ENCODE measurements at places on chromosomes 2 and 18.

DNA sequence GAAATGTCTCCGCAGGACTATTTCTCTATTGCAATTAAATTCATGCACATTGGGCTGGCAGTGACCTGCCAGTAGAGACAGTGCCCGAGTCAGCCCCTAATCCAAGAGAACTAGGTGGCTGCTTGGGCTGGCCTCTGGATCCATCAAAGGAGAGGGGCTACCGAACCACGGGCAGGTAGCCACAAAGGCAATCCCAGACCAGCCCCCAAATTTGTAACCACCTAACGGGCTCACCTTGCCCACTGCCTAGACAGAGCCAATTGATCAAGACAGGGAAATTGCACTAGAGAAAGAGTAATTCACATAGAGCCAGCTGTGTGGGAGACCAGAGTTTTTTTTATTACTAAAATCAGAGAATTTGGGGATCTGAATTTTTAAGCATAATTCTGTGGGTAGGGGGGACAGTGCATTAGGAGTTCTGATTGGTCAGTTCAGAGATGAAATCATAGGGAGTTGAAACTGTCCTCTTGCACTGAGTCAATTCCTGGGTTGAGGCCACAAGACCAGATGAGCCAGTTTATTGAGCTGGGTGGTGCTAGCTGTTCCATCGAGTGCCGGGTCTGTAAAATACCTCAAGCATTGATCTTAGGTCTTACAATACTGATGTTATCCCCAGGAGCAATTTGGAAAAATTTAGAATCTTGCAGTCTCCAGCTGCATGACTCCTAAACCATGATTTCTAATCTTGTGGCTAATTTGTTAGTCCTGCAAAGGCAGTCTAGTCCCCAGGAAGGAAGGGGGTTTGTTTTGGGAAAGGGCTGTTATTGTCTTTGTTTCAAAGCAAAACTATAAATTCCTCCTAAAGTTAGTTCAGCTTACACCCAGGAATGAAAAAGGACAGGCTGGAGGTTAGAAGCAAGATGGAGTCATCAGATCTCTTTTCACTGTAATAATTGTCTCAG lies 260.4 kb upstream of the SP5 start:
- DNase-seq: no peak

- no peak for DNase-seq
These were observed at the start of gene ZBTB7C for GRCh38 chr18:48408727-48409590. TSS of gene ZBTB7C (minus strand) at chr18:48409383.

- DNase-seq: no peak
These were observed 23.3 kb downstream of the PHLPP1 start for GRCh38 chr18:62738639-62739038.

DNA sequence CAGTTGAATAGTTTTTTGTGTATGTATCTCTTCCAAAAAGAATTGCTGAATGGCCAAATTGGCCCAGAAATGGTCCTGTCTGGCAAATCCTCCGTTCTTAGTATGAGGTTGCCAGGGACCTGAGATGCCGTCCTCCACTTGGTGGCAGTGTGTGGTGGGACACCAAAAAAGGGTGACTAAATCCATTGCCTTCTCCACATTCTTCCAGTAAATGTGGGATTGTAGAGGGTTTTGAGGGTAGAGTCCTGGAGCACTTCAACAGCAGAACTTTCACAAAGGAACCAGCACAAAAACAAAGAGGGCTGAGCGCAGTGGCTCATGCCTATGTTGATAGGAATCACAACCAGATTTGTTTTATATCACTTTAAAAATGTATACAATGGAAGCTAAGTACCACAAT lies 199.9 kb downstream of the BCL2 start:
- DNase-seq: peak; percentile 12

GRCh38 chr18:3029215-3029952 lies 16.4 kb upstream of the LPIN2 start:
- no peak for DNase-seq

DNA sequence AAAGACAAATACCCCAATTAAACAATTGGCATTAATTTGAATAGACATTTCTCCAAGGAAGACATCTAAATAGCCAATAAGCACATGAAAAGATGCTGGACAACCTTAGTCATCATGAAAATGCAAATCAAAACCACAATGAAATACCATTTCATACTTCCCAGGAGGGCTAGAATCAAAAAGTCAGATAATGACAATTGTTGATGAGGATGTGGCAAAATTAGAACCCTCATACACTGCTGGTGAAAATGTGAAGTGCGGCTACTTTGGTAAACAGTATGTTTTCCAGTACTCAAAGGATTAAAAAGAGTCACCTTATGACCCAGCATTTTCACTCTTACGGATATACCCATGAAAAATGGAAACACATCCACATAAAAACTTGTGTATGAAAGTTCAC lies 91.6 kb downstream of the FIGN start:
- DNase-seq: no peak

GRCh38 chr2:25524507-25524906 lies 148.9 kb downstream of the DTNB start:
- DNase-seq: no peak

DNA sequence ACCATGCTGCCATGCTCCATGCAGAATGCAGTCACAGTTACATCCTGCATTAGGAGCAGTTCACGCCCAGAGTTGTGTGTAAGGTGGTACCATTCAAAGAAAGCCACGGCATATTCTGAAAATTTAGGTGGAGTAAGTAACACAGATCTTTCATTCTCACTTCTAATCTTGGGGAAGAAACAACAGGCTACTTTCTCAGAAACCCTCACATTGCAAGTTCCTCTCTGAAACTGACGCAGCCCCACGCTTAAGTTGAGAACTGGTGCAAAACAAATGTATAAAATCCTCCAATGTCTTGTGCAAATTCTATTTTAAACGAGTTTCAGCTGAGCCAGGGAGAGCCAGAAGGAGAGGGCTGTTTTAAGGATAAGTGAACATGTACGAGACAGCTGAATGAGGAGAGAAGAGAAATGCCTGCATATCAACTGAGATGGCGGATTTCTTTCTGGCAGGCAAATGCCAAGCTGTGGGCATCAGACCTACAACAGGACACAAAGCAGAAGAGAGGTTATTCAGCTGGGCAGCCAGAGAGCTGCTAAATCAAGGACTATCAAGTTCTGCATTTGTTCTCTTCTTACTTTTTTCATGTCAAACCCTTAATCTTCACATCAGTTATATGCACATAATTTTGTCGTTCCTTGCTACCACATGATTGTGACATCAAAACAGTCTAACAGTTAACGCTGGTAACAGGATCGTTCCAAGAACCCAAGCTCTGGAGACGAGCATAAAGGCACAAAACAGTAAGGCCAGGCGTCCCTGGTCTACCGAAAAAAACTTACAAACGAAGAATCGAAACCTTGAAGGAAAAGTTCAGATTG lies 6.4 kb downstream of the ARL4C start:
- DNase-seq: no peak

- DNase-seq: no peak
These were observed 25.9 kb downstream of the CD28 start for GRCh38 chr2:203732092-203732952.

GRCh38 chr2:70069049-70069448 lies 18.2 kb upstream of the PCBP1 start:
- DNase-seq: peak; percentile 78

GRCh38 chr2:190110131-190110530 lies 47.6 kb upstream of the MSTN start:
- no peak for DNase-seq

DNA sequence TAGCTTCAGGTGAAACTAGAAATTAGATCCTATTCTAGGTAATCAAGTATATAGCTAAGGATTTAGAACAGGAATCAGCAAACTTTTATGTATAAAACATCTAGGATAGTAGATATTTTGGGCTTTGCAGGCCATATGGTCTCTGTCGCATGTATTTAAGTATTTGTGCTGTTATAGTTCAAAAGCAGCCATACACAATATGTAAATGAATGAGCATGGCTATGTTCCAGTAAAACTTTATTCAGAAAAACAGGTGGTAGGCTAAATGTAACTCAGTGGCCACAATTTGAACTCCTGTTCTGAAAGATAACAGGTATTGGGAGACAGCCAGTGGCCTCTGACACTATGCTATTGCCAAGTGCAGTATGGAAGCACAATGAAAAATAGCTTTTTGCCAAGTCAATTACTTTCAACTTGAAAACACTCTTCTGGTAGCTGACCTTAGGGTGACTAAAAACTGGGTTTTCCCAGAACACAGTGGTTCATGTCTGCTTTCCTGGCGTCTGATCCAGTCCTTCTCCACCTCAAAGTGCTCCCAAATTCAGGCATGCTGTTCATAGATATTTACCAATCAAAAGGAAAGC lies 304.7 kb upstream of the SYT4 start:
- DNase-seq: no peak

- no peak for DNase-seq
These were observed 83.8 kb downstream of the VIT start for GRCh38 chr2:36780231-36780839.

DNA sequence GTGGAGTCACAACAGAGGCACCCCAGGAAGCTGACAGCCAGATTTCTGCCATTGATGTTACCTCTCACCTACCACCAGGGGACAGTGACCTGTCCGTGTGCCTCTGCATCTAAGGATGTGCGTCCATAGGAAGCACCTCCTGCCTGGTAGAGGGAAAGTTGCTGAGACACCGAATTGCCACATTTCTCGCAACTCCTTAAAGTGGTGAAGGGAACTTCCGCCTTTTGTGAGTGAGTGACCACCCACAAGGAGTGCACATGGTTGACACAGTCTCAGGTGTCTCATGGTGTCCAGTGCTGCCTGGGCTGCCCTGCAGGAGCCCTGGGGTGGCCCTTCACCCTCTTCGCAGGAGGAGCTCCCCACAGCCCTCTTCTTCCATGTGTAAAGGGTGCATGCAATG lies 201.8 kb downstream of the GBX2 start:
- no peak for DNase-seq

- no peak for DNase-seq
These were observed 38.1 kb downstream of the TRAK2 start for GRCh38 chr2:201413143-201413542.

DNA sequence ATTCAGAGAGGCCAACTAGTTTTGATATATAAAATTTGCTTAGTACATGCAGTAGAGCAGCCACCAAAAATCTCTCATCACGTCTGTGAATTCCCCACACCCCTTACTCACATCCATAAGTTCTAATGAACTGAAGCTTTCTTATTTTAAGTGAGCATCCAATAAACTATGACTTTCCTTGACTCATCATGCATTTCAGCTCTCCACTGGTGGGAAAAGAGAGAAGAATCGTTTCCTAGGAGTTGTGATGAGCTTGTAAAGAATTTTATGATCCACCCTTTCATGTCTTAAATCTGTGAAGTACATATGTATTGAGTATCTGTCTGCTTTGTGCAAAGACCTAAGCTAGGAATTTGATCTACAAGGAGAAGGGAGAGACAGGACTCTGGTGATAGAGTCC lies 428.6 kb downstream of the SETBP1 start:
- no peak for DNase-seq

DNA sequence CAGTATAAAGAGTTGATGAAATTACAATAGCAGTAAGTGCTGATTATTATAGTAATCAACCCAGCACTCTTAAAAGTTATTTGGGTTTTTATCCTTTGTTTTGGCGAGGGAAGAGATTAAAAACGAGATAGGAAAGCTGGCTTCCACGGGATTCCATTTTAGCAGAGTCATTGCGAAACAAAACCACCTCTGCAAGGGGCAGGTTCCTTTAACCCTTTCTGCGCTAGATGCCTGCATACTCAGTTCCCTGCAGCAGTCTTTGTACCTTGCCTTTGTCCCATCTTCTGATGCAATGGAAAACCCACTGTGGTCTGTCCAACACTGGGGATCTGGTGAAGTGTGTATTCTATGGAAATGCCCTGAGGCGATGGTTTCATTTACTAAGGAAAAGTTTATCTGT lies 2.7 kb downstream of the YPEL5 start:
- DNase-seq: no peak

DNA sequence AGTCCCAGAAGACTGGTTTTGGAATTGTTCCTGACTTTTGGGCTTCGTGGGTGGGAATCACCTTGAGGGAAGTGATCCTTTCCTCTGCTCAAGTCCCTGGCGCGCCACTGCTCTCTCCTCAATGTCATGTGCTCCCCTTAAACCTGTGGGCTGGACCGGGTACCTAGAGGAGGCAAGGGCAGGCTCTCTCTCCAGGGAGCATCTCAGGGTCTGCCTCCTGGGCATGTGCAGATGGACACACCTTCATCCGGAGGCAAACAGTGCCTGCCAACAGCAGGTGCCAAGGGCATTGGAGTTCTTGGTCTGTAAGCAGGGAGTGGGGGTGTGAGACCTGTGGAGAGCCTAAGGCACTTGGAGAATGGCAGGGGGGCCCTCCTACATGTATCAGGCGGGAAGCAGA lies 142.6 kb downstream of the INHBB start:
- no peak for DNase-seq

- DNase-seq: no peak
These were observed 19.1 kb downstream of the MRPS9 start for GRCh38 chr2:105057005-105057404.
